ENCODE measurements at places on chromosomes 16 and 17.

DNA sequence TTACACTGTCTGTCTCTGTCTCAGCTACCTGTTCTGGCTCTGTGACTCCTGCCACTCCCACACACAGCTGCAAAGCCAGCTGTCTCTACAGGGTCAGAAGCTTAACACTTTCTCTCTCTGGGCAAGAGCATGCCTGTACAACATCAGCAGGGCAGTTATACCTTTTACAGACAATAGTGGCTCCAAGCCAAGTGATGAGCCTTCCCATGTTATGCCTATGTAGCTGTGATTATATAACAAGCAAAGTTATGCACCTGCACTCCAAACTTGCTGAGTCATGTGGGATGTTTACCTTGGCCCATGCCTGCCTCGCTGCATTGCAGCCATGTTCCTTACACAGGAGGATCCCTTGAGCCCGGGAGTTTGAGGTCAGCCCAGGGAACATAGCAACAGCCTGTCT, 31.8 kb upstream of the APPBP2 start:
- DNase-seq, result no peak

GRCh38 chr16:83187405-83187804, 560.6 kb downstream of the CDH13 start:
- DNase-seq, result no peak

DNA sequence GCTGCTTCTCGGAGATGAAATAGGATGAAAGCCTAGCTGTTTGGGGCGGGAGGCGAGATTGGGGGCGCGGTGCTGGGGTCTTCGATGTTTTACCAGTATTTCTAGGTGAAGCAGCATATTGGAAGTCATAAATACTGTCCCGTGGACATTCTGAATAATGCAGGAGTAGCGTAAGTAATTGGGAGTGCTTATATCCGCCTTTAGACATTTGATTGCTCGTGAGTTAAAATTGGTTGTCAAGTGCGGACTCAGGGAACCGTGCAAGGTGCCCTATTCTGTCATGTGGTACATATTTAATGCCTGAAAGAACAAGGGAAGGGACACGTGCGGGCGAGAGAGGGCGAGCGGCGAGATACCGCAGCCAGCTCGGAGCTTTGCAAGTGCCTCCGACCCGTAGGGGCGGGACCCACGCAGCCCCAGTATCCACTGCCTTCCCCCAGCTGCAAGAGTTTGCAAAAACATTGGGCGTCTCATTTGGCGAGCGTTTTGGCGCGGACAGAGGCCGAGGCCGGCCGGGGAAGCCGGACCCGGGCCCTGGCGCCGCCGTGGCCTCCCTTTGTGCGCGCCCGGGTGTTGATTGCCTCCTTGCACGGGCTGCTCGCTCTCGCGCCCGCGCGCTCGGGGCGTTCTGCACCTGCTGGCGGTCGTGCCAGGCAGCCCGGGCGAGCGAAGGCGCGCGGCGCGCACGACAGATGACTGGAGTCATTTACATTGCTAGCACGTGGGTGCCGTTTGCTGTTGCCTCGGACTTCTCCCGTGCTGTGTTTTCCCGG, 849.8 kb upstream of the RBFOX1 start:
- DNase-seq, result no peak

GRCh38 chr16:67451704-67452435, 20.9 kb downstream of the HSD11B2 start:
- DNase-seq, result no peak

DNA sequence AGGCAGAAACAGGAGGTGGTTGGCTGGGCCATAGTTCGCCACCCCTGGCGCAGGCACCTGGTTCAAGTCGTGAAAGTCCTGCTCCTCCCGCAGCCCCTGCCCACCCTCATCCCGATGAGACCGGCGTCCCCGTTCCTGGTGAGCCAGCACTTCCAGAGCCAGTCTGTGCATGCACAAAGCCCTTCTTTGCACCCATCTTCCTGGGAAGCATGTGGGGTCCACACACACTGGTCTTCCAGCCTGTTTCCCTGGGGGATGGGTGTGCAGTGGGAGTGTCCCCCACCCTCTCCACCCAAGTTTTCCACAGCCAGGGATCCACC, 1.6 kb upstream of the ZG16B start:
- no peak for DNase-seq
